ENCODE measurements at places on chromosomes 12 and 14. TPM values are rescaled to one million over a fixed set of nuclear protein-coding genes. Genes with fewer than 3 reads are reported as not detected.

DNA sequence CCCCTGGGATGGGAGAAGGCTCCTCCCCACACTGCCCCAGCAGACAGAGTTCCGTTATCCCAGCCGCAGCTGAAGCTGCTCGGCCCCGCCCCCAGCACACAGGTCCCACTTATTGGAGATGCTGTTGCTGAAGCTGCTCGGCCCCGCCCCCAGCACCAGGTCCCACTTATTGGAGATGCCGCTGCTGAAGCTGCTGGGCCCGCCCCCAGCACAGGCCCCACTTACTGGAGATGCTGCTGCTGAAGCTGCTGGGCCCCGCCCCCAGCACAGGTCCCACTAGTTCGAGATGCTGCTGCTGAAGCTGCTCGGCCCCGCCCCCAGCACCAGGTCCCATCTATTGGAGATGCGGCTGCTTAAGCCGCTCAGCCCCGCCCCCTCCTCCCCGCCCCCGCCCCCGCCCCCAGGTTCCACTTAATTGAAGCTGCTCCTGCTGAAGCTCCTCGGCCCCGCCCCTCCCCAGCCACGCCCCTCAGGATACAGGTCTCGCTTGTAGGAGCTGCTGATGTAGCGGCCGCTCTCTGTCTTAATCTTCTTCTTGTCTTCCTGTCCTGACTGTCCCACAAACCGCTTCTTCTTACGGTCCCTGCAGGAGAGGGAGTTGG lies 12.0 kb downstream of the CFAP73 start:
- no peaks in the 10 kb centered on the region for H3K4me1 ChIP-seq
- DNase-seq: no peak
- no peaks in the 10 kb centered on the region for H3K27me3 ChIP-seq
- H3K4me3 ChIP-seq: no peak overlapping the region
- H3K36me3 ChIP-seq: peaks cover 56% of the 10 kb centered on the region

GRCh38 chr12:31590642-31591379 lies at the start of gene DENND5B:
Gene DENND5B (minus strand): TSS chr12:31591136. CDS start chr12:31590832, 304 bp downstream.
- H3K36me3 ChIP-seq: no peaks in the 10 kb centered on the region
- peak within 1 kb of the TSS; percentile 45 for H3K4me3 ChIP-seq
- no peak for DNase-seq
- H3K27me3 ChIP-seq: peaks cover 12% of the 10 kb centered on the region

DNA sequence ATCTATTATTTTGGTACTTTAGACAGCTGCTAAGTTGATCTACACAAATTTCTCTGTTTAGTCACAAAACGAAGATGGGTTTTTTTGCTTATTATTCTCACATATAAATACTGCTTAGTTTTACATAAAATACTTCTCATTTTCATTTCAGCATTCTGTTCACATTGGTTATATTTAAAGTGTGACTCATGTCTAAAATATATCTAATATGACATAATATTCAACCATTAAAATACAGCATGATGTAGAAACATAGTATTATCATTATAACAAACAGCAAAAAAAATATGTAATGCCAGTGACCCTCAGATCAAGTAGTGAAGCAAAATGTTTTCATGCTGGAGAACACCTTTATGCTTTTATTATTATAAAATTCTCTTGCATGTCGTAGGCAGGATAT lies 63.7 kb downstream of the SH2B3 start:
- H3K4me1 ChIP-seq: no peaks in the 10 kb centered on the region
- H3K27ac ChIP-seq: no peak overlapping the region
- no peak overlapping the region for H3K4me3 ChIP-seq
- no peaks in the 10 kb centered on the region for H3K27me3 ChIP-seq

DNA sequence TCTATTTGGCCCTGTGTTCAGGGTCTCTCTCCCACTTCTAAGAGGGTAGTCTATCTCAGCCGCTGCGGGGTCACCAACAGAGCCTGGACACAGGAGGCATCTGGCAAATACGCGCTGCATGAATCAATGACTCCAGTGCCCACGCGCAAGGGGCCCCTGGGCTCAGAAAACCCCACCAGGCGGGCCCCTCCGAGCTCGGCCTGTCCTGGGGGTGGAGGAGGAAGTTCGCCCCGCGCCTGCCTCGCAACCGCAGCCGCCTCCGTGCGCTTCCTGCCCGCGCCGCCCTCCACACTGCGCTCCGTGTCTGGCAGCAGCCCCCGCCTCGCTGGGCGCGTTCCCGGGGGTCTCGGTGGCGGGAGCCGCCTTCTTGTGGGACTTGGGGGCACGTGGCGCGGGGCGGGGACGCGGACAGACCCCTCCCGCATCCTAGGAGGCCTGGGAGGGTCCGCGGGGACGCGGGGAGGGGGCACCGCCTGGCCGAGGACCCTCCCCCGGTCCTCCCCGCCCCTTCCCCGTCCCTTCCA lies 811 bp upstream of the FBRSL1 start:
- H3K4me1 ChIP-seq: peaks cover 50% of the 10 kb centered on the region
- peak overlapping the region; percentile 88 for H3K4me3 ChIP-seq
- DNase-seq: peak; percentile 68
- no peaks in the 10 kb centered on the region for H3K27me3 ChIP-seq
- peak overlapping the region; percentile 80 for H3K27ac ChIP-seq
- H3K36me3 ChIP-seq: no peaks in the 10 kb centered on the region

DNA sequence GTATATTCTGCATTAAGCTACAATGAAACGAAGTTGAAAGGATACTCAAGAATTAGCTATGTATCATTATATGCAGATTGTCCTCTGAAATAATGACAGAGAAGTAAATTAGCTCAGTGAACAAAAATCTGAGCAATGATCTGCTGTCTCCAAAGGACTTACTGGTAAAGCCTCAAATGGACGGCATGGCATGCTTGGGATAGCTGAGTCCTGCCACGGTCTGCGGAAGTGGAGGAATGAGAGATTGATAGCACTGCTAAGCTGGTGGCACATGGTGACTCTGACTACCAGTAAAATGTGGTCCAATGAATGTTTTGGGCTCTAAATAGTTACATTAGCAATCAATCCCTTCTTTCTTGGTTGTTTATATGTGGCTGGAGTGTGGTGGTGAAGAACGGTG lies 3.7 kb upstream of the DENND5B start:
- H3K27me3 ChIP-seq: peaks cover 11% of the 10 kb centered on the region
- H3K4me1 ChIP-seq: peaks cover 6% of the 10 kb centered on the region
- no peak for DNase-seq
- H3K27ac ChIP-seq: no peak overlapping the region

DNA sequence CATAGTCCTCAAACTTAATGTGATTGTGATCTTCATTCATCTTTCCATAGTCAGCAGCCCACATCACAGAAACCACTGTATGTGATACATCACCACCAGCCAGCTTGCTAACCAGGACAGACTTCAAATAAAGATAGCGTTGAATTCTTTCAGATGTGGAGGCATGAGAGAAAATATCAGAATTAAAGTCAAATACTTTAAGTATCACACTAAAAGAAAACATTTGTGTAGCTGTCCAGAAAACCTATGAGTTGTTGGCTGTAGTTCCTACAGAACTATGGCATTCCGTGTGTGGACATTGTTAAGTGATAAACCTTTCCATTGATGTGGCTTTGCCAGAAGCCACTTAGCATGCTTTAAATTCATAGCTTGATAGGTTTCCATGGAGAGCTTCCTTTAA lies 105.1 kb downstream of the LLPH start:
- DNase-seq: no peak
- H3K36me3 ChIP-seq: no peaks in the 10 kb centered on the region
- no peak overlapping the region for H3K27ac ChIP-seq
- H3K4me3 ChIP-seq: no peak overlapping the region
- no peaks in the 10 kb centered on the region for H3K27me3 ChIP-seq

GRCh38 chr12:90080616-90081015 lies 372.0 kb upstream of the ATP2B1 start:
- DNase-seq: no peak
- H3K27ac ChIP-seq: no peak overlapping the region
- no peaks in the 10 kb centered on the region for H3K36me3 ChIP-seq
- H3K4me1 ChIP-seq: peaks cover 16% of the 10 kb centered on the region

GRCh38 chr12:91180582-91181395 lies 1.8 kb downstream of the DCN start:
- H3K4me1 ChIP-seq: no peaks in the 10 kb centered on the region
- H3K36me3 ChIP-seq: no peaks in the 10 kb centered on the region
- no peaks in the 10 kb centered on the region for H3K27me3 ChIP-seq
- DNase-seq: no peak
- no peak overlapping the region for H3K27ac ChIP-seq

DNA sequence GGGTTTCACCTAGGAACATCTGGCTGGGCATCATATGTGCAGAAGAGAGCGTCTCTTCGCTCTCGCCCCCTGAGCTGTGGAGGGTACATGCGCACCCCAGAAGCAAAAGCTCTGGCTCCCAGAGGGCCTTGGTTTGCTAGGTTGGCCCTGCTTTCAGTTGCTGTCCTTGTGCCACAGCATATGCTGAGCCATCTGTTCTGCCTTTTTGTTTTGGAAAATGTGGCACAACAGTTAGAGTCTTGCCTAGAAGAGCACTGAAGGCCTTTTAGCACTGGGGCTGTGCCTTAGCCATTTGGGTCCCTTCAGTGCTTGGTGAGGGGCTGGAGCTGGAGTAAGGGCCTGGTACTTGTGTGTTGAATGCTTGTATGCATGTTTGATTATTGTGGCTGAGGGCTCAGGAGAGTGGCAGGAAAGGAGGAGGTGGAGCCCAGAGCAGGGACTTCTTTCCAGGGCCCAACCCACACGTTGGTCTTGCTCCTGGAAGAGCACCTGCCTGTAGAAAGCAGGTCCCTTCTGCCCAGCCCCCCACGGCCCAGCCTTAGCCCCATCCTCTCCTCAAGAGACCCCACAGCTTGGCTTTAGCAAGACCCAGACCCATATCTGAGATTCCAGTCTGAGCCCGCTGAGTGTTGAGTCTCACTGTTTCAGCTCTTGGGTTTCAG lies 113.7 kb downstream of the SLC25A47 start:
- no peaks in the 10 kb centered on the region for H3K36me3 ChIP-seq
- no peaks in the 10 kb centered on the region for H3K27me3 ChIP-seq
- H3K4me3 ChIP-seq: no peak overlapping the region
- DNase-seq: no peak

DNA sequence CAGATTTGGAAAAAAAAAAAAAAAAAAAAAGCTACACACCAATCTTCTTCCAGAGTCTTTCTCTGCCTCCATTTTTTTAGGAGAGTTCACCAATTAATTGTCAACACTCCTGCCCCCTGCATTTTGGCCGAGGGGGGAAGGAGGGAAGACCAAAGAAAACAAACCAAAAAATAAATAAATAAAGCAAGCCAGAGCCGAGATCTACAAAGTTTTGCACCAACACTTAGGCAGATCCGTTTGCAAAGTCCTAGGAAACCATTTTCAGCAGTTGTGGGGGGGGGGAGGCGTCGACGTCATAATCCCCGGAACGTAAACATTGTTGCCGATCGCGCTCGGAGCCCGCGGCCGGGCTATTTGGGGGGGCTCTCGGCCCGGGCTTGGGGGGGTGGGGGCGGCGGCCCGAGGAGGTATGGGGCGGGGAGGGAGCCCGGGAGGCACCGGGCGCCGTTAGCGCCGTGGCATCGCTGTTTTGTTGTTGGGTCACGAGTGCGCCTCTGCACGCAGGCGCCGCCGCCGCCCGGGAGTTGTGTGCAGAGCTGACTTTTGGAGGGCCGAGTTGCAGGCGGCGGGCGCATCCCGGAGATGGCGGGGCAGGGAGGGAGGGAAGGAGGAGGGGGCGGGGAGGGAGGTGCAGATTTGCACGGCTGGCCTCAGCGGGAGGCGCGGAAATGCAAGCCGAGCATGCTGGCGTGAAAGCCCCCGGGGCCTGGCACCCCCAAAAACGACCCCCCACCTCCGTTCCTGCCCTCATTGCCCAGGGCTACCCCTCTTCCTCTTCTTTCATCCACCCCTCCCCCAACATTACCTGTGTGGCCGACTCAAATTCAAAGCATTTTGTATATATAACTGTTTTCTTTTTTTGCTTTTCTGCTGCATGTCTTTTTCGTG lies 598 bp downstream of the KDM2B start:
- H3K4me1 ChIP-seq: peaks cover 41% of the 10 kb centered on the region
- DNase-seq: peak; percentile 74
- peak overlapping the region; percentile 97 for H3K4me3 ChIP-seq
- H3K36me3 ChIP-seq: no peaks in the 10 kb centered on the region
- no peaks in the 10 kb centered on the region for H3K27me3 ChIP-seq

DNA sequence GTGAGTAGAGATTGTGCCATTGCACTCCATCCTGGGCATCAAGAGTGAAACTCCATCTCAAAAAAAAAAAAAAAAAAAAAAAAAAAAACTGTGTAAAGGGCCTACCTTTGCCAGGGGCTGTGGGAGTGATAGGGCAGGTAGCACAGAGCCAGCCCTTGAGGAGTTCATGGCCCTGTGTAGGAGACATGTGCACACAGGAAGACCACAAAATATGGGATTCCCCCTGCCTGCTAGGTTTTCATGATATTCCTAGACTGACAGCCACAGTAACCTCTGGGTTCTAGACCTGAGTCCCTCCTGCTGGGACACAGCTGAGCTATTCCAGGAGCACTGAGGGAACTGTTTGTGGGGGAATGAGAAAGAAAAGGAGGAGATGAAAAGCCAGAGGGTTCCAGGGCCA lies 8.3 kb upstream of the SPTSSA start:
- DNase-seq: no peak
- H3K27ac ChIP-seq: no peak overlapping the region
- no peaks in the 10 kb centered on the region for H3K27me3 ChIP-seq

DNA sequence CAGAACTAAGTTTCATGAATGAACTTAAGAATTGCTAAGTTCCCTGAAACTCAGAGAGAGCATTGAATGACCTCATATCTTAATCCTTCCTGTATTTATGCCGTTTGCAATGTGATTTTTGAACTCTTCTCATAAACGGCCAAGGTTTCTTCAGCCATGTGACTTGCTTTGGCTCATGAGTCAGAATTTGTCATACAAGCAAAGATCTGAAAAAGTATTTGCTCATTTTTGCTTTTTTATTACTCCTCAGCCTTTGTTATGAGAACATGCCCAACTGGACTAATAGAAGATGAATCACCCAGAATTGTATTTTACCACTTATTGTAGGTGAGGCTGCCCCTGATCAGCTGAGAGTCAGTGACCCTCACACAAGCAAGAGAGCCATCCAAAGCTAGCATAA lies 693.8 kb downstream of the BCL11B start:
- H3K4me1 ChIP-seq: no peaks in the 10 kb centered on the region
- H3K27me3 ChIP-seq: no peaks in the 10 kb centered on the region
- no peaks in the 10 kb centered on the region for H3K36me3 ChIP-seq
- no peak for DNase-seq
- H3K4me3 ChIP-seq: no peak overlapping the region

DNA sequence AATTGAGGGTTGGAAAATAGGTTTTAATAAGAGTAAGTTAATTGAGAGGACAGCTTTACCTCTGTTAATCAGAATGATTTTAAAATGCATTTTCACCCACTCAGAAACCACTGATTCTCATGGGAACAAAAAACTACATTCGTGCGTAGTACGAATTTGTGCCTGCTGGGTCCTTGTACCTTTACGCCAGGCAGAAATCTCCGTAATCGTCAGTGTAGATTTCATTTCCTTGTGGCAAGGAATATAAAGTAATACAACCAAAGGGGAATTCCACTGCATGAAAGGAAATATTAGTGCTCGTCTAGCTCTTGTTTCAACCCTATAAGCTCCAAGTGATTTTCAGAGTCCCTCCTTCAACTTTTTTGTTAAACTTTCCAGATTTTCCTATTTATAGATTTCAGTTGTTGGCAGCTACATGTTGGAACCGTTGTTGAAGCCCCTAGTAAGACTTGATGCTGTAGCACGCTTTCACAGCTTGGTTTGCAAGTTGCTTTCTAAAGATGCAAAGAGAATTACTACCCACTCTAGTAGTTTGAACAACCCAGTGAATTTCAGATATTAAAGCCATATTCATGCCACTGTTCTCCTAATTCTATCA lies 90.6 kb downstream of the ETV6 start:
- H3K36me3 ChIP-seq: no peaks in the 10 kb centered on the region
- H3K4me1 ChIP-seq: no peaks in the 10 kb centered on the region
- no peak for DNase-seq
- no peak overlapping the region for H3K27ac ChIP-seq
- H3K4me3 ChIP-seq: no peak overlapping the region
- H3K27me3 ChIP-seq: no peaks in the 10 kb centered on the region

Gene DNAJC22
- total RNA-seq: not detected

Gene ACSS3
- total RNA-seq: not detected

Gene KIF5A
- total RNA-seq: 1.8 TPM

Gene NXPH4
- 0.22 TPM for total RNA-seq
